ENCODE measurements at places on chromosomes 2 and 18.

GRCh38 chr18:34514238-34514637 is 195.9 kb upstream of the DTNA start:
- DNase-seq = peak; percentile 58

DNA sequence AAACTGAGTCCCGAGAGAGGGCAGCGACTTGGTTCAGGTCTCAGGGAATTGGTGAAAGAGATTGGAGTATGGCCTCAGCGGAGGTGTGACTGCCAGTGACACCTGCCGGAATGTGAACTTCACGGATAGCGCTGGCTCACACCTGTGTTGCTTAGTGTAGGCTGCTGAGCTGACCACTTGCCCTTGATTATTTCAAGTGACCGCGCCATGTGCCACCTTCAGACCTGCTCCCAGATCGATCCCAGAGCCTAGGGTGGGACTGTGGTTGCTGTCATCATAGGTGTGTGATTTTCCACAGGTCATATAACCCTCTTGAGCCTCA is 134.8 kb downstream of the GLI2 start:
- no peak for DNase-seq

- DNase-seq = no peak
Observed at GRCh38 chr18:4119813-4120212, 335.3 kb downstream of the DLGAP1 start.

DNA sequence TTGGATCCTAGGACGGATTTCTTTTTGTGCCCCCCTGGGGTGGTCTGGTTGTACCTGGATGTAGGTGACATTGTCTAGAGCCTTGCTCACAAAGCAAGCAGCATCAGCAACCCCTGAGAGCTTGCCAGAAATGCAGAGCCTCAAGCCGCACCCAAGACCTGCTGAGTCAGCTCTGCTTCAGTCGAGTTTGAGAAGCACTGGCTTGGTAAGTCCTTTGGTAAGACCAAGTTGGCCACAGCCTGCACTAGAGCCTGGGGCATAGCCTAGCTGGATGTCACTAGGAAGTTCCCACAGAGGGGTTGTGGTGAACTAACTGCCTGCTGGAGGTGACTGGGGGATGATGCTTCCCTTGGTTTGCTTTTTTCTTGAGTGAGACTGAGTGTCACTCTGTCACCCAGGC is 6.2 kb downstream of the ABCG5 start:
- DNase-seq = no peak

- no peak for DNase-seq
Observed at GRCh38 chr18:48022531-48023329, 92.3 kb upstream of the SMAD2 start.

- DNase-seq = no peak
Observed at GRCh38 chr18:78241535-78242253, 737.9 kb upstream of the SALL3 start.

- DNase-seq = no peak
Observed at GRCh38 chr2:239934571-239935171, 90.5 kb downstream of the NDUFA10 start.

DNA sequence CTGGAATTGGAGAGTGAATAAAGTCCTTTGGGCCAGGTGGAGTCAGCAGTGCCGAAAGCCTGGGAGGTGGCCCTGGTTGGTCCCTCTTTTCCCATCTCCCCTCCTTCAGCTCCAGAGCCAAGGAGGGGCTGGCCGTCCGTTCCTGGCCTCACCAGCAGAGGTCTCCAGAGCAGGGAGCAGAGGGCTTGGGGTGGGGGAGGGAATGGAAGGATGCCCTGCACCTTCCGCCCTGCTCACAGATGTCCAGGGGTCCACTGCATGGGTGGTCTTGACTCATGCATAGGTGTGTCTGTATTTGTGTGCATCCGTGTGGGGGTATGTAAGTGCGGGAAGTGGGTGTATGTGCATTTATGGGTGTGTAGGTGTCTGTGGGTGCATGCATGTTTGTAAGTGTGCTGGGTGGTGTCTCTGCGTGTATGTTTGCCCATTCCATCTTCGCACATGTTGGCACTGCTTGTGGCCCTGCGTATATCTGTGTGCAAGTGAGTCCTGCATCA is 201.8 kb downstream of the ZFP36L2 start:
- DNase-seq = no peak

- DNase-seq = no peak
Observed at GRCh38 chr2:1790473-1790872, 46.2 kb upstream of the PXDN start.

- DNase-seq = no peak
Observed at GRCh38 chr2:176521878-176522670, 252.8 kb downstream of the MTX2 start.

- DNase-seq = no peak
Observed at GRCh38 chr2:238305965-238306671, 14.2 kb upstream of the TRAF3IP1 start.

GRCh38 chr2:192555740-192556139 is 361.0 kb upstream of the TMEFF2 start:
- DNase-seq = no peak

DNA sequence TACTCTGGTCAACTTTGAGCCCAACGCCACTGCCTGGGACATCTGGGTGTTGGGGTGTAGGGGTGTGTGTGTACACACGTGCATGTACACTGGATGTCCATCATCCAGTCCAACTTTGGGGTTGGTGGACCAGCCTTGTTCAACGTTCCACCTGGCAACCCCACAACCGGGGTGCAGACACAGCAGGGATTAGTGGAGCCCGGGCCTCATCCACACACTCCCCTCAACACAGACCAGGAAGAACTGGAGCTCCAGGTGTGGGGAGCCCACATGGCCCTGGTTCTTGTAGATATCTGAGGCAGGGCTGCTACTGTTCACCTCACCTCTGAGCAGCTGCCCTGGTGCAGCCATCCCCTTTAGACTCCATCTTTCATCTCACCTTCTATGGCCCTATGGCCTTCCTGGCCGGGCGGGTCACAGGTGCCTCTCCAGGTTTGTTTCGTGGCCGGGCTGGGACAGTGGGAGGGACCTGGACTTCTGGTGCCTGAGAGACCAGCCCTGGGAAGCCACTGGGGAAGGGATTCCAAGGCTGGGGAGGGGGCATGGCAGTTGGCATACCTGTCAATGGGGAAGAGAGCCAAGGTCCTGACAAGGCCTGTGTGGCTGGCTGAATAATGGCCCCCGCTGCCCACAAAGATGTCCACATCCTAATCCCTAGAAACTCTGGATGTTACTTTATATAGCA is 7.5 kb downstream of the NEU2 start:
- DNase-seq = no peak

- no peak for DNase-seq
Observed at GRCh38 chr2:236338495-236339184, 74.4 kb upstream of the ASB18 start.

DNA sequence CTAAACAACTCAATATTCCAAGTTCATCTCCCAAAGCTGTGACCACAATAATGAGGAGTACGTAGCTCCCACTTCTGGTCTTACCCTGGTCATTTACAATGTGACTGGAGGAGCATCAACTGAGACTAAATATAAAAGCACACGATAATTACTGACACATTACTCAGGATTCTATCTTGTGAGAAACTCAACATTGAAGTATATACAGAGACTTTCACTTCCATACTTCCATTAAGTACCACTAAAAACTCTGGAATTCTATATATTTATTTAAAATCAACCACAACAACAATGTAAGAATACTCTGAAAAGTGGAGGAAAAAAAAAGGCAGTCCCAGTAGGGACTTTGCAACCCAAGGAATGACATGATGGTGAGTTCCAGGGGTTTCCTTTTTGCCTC is 61.4 kb downstream of the XDH start:
- no peak for DNase-seq

- DNase-seq = no peak
Observed at GRCh38 chr2:135494503-135494902, 36.5 kb downstream of the ZRANB3 start.

GRCh38 chr2:144330951-144331673 is 188.8 kb downstream of the ZEB2 start:
- no peak for DNase-seq

DNA sequence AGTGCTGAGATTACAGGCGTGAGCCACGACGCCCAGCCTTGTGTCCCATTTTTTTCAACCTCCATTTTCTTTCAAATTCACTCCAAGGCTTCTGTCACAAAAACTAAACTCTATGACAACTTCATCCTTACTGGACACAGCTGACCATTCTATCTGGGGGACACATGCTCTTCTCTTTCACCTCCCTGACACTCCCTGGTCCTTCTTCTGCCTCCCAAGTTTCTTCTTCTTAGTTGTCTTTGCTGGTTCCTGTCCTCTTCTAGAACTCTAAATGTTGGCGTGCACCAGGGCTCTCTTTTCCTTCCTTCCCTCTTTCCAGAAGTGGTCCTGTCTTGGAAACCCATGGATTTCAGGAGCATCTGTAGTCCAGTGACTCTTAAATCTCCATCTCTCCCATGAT is 40.1 kb upstream of the LPIN2 start:
- no peak for DNase-seq

DNA sequence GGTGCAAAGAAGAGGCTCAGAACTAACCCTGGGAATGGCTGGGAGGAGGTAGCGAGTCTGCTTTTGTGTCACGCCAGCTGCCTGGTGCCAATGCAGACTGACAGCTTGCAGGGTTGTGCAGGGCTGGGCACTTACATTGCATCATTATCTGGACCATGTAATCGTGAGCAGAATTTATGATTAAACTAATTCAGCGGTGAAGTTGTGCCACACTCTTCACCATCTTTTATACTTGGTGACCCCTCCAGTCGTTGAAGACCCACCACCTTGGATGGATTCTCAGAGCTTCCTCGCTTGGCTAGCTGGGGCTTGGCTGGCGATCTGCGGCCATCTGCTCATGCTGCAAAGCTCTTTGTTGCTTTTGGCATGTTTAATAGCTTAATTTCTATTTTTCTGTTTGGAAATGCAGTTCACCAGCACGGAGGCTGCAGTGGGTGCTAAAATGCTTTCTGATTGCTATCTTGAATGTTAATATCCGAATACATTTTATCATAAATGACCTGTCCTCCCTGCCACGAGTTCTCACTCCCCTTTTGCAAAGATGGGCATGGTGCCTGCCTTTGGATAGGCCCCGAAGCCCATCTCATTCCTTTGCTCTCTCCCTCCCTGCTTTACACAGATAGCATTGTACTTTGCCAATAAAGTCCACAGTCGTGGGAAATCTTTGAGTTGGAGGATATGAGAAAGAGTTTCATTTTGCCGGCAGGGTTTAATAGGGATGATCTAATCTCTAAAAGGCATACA is 188.2 kb downstream of the PRKCE start:
- DNase-seq = no peak

- no peak for DNase-seq
Observed at GRCh38 chr2:210798180-210798579, 241.8 kb downstream of the CPS1 start.

DNA sequence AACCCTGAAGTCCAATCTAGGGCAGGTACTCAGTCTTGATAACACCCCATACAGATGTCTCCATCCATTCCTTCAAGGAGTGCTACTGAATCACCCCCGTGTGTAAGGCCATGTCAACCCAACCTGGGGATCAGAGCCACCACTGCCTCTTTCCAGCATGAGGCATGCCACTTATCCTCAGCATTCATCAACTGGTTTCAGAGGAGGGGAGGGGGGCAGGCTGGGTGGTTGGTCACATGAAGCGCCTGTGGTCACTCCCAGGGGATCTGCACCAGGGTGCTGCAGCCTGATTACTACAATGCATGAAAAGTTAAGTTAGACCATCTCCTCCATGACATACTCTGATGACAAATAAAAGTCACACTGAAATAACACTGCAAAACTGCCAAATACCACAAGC is 65.0 kb downstream of the UXS1 start:
- DNase-seq = no peak

DNA sequence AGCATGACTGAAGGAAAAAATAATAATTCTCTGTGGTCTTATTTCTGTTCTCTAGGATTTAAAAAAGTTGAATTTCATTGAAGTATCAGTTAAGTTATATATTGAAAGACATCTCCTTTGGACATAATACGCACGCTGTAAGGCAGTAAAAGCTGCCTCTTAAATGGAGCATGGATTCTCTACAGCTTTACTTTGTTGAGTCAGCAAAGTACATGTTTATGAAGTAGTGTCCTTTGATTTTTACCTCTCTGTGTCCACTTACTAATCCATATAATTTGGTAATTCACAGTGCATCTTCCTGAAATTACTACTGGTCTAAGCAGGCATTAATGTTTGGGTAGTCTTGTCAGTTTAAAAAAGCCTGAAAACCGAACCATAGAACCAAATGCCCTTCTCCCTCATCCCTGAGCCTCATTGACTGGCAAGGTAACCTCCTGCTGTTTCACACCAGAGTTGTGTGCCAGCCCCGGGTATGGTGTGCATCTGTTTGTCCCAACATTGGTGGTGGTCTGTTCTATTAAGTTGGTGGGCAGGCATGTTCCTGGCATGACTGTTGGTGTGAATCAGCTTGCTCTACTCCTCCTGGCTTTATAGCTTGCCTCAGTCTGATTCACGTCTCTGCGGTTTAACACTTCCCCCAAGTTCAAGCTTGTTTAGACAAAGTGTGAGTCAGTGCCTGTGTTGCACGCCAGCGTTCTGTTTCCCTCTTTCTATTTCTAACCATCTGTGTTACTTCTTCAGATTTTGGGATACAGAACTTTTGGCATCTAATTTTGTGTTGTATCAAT is 71.0 kb upstream of the ITM2C start:
- DNase-seq = peak; percentile 99

Measured in HS-5 (cell line).